Myometrial cell (primary cell): ENCODE measurements at places on chromosomes 3 and 15. TPM values are rescaled to one million over a fixed set of nuclear protein-coding genes. Genes with fewer than 3 reads are reported as not detected.

The PTX3 gene
- total RNA-seq, result 846 and 865 TPM in 2 replicates

The ZPLD1 gene
- total RNA-seq, result not detected in 2 replicates

The GABRR3 gene
- total RNA-seq, result not detected in 2 replicates

The CNTN4 gene
- not detected in 2 replicates for total RNA-seq

The FBXW12 gene
- not detected in 2 replicates for total RNA-seq

The KLHL24 gene
- 16.7 and 32.8 TPM in 2 replicates for total RNA-seq

The FBLN2 gene
- 13.1 and 16.1 TPM in 2 replicates for total RNA-seq

The ISL2 gene
- total RNA-seq, result under 0.01 and 1.7 TPM in 2 replicates

The LIPC gene
- total RNA-seq, result 0.53 TPM in 1 of 2 replicates, not detected in the other

The SLC51A gene
- total RNA-seq, result not detected in 2 replicates

The LRRC31 gene
- not detected in 2 replicates for total RNA-seq

The ISG20 gene
- total RNA-seq, result 1.1 and 14.4 TPM in 2 replicates

The SELENOS gene
- 79.6 and 83.6 TPM in 2 replicates for total RNA-seq

The MME gene
- total RNA-seq, result 431 and 481 TPM in 2 replicates

The FILIP1L gene
- total RNA-seq, result 35.1 and 40.1 TPM in 2 replicates

The ASB14 gene
- total RNA-seq, result not detected in 2 replicates

The CCR4 gene
- total RNA-seq, result not detected in 2 replicates

The ZIC4 gene
- not detected in 2 replicates for total RNA-seq

The TNFAIP8L3 gene
- total RNA-seq, result 4.1 and 5.8 TPM in 2 replicates

The GOLGA8T gene
- total RNA-seq, result not detected in 2 replicates

The TLE3 gene
- 20.7 and 21.0 TPM in 2 replicates for total RNA-seq

The ANKRD63 gene
- not detected in 2 replicates for total RNA-seq

The CIDEC gene
- total RNA-seq, result 0.29 and 0.35 TPM in 2 replicates

The NUP210 gene
- 0.86 TPM in 1 of 2 replicates, not detected in the other for total RNA-seq

The GP9 gene
- not detected in 2 replicates for total RNA-seq

The CRYGS gene
- total RNA-seq, result not detected in 2 replicates

The NOX5 gene
- total RNA-seq, result 0.29 and 0.71 TPM in 2 replicates

The TRIM69 gene
- total RNA-seq, result 13.5 and 15.6 TPM in 2 replicates

The GPR27 gene
- total RNA-seq, result not detected in 2 replicates

The CPLX3 gene
- not detected in 2 replicates for total RNA-seq

The GOLGA8S gene
- total RNA-seq, result not detected in 2 replicates

The GPR160 gene
- 0.71 TPM in 1 of 2 replicates, not detected in the other for total RNA-seq

The DAZL gene
- not detected in 2 replicates for total RNA-seq

The WNT7A gene
- not detected in 2 replicates for total RNA-seq

The MESP2 gene
- under 0.01 and 2.8 TPM in 2 replicates for total RNA-seq

The MUC13 gene
- not detected in 2 replicates for total RNA-seq

The SEMA3G gene
- not detected in 2 replicates for total RNA-seq

The VWA5B2 gene
- not detected in 2 replicates for total RNA-seq

The LMOD3 gene
- total RNA-seq, result not detected in 2 replicates

The SNUPN gene
- total RNA-seq, result 23.9 and 33.5 TPM in 2 replicates

The CLDN18 gene
- not detected in 2 replicates for total RNA-seq

The CLRN1 gene
- not detected in 2 replicates for total RNA-seq

The ANKUB1 gene
- not detected in 2 replicates for total RNA-seq

The EPB42 gene
- total RNA-seq, result not detected in 2 replicates

The ZKSCAN7 gene
- total RNA-seq, result 4.9 and 5.7 TPM in 2 replicates

The CCDC14 gene
- 15.0 and 26.4 TPM in 2 replicates for total RNA-seq

The PRR20G gene
- total RNA-seq, result not detected in 2 replicates

The LMAN1L gene
- not detected in 2 replicates for total RNA-seq

The DNAJB11 gene
- total RNA-seq, result 50.7 and 67.5 TPM in 2 replicates

The ARIH2 gene
- 55.4 and 59.5 TPM in 2 replicates for total RNA-seq

The TRAT1 gene
- not detected in 2 replicates for total RNA-seq

The PRR23B gene
- not detected in 2 replicates for total RNA-seq

The CD200R1 gene
- not detected in 2 replicates for total RNA-seq

The CHCHD6 gene
- total RNA-seq, result 18.6 and 20.8 TPM in 2 replicates

The RBM6 gene
- total RNA-seq, result 28.0 and 28.9 TPM in 2 replicates

The DZIP3 gene
- 9.8 and 12.8 TPM in 2 replicates for total RNA-seq
